ENCODE measurements at places on chromosomes 2 and 18.

GRCh38 chr2:86038291-86039081 is 67.2 kb downstream of the POLR1A start:
- no peak for DNase-seq
- no peak overlapping the region for H3K4me3 ChIP-seq
- H3K27me3 ChIP-seq, result no peaks in the 10 kb centered on the region
- peaks cover 52% of the 10 kb centered on the region for H3K36me3 ChIP-seq
- peaks cover 13% of the 10 kb centered on the region for H3K4me1 ChIP-seq

DNA sequence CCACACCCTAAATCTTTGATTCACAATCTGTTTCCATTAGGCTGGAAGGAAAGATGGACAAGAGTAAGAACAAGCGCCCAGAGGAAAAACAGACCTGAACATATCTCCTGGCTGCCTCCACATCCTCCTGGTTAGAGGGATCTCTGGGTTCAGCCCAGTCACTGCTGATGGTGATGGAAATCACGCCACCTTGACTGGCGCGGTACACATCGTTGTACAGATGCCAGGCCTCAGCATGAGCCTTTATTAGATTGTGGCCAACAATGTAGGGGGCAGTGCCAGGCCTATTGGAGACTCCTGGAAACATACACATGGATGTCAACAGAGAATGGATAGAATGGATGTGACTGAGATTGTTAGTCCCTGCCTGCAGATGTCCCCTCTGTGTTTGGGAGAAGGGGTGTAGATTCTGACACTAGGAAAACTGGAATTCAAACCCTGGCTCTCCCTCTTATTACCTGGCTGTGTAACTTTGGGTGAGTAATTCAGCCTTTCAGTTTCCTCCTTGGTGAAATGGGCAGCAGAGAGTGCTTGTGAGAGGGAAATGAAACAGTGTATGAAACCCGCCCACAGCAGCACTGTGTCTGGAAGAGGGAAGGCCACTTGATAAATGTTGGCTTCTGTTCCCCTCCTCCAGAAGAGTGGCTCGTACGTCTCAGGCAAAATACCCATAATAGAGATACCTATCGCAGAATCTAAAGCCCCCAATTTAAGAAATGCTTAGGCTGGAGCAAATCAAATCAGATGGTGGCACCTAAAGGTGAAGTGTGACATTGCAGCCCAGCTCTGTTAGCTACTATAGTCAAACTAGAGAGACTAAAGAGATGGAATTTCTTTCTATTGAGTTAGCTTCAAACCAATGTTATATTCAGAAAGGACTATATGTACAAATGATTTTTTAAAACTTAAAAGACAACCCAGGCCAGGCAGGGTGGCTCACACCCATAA is 36.2 kb downstream of the LCT start:
- H3K27me3 ChIP-seq, result no peaks in the 10 kb centered on the region
- H3K4me3 ChIP-seq, result no peak overlapping the region
- DNase-seq, result no peak
- no peak overlapping the region for H3K27ac ChIP-seq
- H3K4me1 ChIP-seq, result peaks cover 7% of the 10 kb centered on the region
- H3K36me3 ChIP-seq, result peaks cover 25% of the 10 kb centered on the region

DNA sequence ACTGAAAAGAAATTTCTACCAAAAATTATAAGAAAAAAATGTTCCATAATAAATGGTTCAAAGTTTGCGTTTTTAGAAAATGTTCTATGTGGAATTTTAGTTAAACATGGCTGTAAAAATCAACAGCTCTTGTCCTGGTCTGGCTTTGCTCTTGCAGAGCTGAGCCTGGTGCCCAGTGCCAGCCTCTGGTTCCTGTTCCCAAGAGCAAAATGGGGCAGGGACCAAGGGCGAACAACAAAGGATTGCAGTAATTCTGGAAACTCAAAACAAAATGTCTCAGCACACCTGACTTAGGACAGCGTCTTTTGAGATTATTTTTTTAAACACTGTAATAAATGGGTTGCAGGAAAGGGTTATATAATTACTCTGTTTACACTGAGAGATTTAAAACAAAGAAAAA is 174.7 kb downstream of the ANAPC1 start:
- no peak overlapping the region for H3K4me3 ChIP-seq
- DNase-seq, result no peak
- peaks cover 59% of the 10 kb centered on the region for H3K4me1 ChIP-seq
- peaks cover 13% of the 10 kb centered on the region for H3K27me3 ChIP-seq
- H3K27ac ChIP-seq, result no peak overlapping the region

DNA sequence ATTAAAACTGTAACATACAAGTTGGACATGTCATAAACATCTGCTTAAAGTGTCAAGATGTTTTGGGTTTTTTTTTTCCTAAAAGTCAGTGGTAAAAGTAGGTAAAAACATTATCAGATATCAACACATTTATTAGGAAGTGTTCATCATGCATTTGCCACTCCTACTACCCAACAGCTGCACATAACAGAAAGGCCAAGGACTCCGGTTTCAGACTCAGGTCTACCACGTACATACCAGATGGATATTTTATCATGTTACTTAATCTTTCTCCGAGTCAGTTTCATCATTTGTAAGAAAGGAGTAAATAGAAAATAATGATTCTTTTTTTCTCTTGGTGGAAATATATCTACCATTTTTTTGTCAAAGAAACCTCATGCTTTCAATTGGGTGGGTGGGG is 192.3 kb downstream of the UBE2E3 start:
- H3K27me3 ChIP-seq, result no peaks in the 10 kb centered on the region
- no peak overlapping the region for H3K27ac ChIP-seq
- DNase-seq, result no peak
- H3K4me1 ChIP-seq, result peaks cover 13% of the 10 kb centered on the region

DNA sequence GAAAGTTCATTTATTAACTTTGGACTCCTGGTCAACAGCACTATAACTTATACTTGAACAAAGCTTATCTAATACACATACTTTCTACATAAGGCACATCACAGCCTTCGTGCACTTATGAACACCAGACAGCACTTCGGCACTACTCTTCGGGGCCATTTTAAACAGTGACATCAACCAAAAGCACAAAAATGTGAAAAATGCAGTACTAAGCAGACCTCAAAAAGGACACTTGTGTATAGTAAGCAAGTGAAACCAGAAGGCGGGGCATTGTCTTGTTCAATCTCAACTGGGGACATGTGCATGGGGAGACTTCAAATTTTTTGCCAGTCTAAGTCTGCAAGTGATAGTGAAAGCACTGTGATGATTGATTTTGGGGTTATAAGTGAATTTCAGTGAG is 163.0 kb downstream of the NCKAP5 start:
- H3K4me3 ChIP-seq, result no peak overlapping the region
- H3K27me3 ChIP-seq, result peaks cover 2% of the 10 kb centered on the region
- peaks cover 6% of the 10 kb centered on the region for H3K4me1 ChIP-seq

- H3K27ac ChIP-seq, result no peak overlapping the region
- no peaks in the 10 kb centered on the region for H3K36me3 ChIP-seq
- H3K4me1 ChIP-seq, result no peaks in the 10 kb centered on the region
- DNase-seq, result no peak
- no peak overlapping the region for H3K4me3 ChIP-seq
- no peaks in the 10 kb centered on the region for H3K27me3 ChIP-seq
These were observed 381.4 kb downstream of the CCDC85A start for GRCh38 chr2:56565143-56565542.

DNA sequence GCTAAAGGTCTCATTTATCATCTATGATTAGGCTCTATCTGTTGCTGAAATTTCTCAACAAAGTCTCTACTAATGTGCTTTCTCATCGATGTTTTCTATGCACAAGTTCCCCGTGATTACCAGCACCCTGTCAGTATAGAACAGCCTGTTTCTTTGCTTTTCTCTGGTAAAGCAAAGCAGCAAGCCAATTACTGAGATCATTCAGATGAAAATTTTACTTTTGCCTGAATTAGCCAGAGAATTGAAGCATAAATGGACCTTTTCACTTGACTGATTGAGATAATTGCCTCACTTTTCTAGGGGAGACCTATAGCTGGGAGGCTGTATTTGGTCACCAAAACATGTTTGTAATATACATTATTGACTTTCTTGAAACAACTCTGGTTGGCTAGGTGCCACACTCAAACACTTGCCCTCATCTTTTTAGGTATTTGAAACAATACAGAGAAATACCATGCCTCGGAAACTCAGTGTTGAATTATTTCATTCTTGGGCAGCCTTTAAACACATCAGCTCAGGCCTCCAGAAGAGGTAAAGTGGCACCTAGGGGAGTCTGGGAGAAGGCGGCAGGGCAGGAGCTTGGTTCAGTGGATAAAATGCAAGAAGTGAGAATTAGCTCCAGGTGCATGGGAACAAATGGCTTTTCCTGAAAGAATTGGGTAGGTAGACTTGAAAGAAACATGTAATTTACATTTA is 96.2 kb downstream of the GALNT3 start:
- no peaks in the 10 kb centered on the region for H3K36me3 ChIP-seq
- no peaks in the 10 kb centered on the region for H3K27me3 ChIP-seq
- peak overlapping the region; percentile 11 for H3K4me3 ChIP-seq
- peaks cover 58% of the 10 kb centered on the region for H3K4me1 ChIP-seq
- no peak for DNase-seq

All from WTC11 (cell line).